ENCODE measurements at places on chromosomes 3 and 15.

DNA sequence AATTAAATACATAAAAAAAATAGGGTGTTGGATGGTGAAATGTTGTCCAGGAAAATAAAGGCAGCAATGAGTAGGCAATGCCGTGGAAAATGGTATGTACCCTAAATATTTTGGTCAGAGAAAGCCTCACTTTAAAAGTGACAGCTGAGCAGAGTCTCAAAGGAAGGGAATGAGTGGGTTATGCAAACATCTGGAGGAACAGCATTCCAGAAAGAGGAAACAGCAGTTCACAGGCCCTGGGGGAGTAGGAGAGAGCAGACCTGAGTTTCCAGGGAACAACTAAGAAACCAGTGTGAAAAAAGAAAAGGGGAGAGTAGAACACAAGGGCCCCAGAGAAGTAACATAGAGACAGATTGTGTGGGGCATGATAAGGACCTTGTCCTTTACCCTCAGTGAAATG lies 230.0 kb upstream of the CNTN3 start:
- no peak for DNase-seq

- no peak for DNase-seq
These were observed 85.9 kb upstream of the KLHL25 start for GRCh38 chr15:85880501-85881190.

- no peak for DNase-seq
These were observed 9.8 kb downstream of the SRGAP3 start for GRCh38 chr3:9239680-9240079.

DNA sequence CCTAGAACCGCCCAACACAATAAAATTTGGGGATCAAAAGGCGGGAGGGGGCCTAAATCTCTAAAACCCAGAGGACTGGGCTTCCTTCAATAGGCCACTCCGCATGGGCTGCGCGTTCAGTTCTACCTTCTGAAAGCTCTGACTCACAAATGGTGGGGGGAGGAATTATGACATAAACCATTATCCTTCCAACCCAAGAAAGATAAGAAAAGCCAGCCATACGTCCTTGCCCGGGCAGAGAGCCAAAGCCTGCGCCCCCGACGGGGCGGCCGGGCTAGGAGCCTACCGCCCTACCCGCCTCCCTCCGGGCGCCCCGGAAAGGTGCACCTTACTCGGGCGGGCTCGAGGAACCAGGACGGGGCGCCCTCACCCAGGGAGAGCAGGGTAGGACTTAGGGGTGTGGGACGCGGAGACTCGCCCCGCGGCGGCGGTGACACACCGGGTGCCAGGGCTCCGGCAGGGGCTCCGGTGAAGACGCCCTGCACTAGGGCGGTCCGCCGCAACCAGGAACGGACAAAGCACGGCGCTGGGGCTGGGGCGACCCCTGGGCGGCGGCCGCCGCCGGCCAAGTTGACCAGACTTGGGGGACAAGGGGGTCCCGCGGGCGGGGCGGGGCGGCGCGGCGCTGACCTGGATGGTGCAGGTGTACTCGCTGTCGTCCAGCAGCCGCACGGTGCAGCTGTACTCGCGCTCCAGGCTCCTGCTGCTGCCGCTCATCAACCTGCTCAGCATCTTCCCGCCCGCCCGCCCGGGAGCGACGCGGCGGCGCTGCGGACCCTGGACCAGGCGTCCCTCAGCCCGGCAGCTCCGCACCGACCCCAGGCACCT lies 534 bp downstream of the FRMD5 start:
- DNase-seq: peak; percentile 13

GRCh38 chr3:3192286-3192675 lies 12.8 kb upstream of the CRBN start:
- no peak for DNase-seq

- DNase-seq: no peak
These were observed 91.1 kb downstream of the LINGO1 start for GRCh38 chr15:77541421-77542181.
